ENCODE measurements at places on chromosomes 5 and 9.

GRCh38 chr9:118577121-118577520, 792.1 kb downstream of the BRINP1 start:
- no peak for DNase-seq

GRCh38 chr9:82302968-82303655, 314.5 kb downstream of the SPATA31D1 start:
- DNase-seq = no peak

DNA sequence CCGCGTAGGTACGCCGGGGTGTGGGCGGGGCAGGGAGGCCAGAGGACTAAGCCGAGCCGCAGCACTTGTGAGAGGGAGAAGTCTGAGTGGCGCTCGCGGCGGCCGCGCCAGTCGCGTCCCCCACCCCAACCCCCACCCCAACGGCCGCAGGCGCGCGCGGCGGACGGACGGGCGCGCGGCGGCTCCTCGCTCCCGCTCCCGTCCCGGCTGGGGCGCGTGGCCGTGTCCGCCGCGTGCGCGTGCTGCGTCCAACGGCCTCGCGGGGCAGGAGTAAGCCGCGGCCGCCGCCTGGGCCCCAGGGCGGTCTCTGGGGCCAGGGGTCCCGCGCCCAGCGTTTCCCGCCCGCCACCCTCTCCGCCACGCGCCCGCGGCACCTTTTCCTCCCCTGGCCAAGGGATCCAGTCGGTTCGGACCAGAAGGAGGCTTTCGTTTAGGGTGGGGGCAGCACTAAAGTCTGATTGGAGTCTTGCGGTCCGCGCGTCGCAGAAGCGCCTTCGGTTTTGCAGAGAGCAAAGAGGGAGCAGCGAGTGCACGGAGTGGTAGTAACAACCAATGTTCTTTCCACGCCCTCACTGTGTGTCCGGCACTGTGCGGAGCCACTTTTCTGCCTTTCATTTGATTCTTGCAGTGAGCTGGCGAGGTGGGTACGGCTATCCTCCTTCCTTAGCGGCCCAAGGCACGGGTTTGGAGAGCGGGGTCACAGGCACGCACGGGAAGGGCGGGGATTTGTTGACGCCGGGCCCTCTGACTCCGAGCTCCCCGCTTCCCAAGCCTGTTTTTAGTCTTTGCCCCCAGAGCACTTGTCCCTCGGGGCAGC, 483 bp downstream of the G3BP1 start:
- no peak for DNase-seq

DNA sequence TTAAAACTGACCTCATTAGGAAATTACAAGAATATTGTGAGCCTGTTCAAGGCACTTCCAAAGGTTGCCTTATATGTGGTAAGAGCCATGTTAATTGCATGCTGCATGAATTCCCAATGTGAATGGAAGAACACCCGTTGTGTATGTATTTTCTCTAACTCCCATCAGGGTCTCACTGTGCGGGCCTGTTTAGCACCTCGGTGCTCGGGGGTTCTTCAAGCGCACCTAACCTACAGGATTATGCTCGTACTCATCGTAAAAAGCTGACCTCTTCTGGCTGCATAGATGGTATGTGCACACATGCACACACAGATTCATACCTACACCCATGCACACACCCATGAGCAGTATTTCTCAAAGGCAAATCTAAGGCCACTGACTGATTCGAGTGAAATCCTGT, 66.1 kb downstream of the PPIP5K2 start:
- DNase-seq = no peak

DNA sequence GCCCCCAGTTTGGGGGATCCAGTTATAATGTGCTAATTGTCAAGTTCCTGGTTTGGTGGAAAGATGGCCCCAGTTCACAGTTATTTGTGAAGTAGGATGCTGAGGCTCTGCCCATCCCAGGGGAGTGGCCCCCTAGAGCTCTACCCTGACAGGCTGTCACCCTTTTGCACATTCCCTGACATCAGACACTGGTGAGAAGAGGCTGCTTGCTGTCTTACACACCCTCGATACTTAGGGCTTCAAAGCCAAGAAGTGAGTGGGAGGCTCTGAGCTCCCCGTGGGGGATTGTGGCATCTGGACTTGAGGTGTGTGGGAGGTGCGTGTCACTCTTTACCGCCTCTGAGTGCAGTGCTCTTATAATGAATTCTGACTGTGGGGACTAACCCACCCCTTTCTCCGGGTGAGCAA, 168.5 kb downstream of the DOCK2 start:
- no peak for DNase-seq

DNA sequence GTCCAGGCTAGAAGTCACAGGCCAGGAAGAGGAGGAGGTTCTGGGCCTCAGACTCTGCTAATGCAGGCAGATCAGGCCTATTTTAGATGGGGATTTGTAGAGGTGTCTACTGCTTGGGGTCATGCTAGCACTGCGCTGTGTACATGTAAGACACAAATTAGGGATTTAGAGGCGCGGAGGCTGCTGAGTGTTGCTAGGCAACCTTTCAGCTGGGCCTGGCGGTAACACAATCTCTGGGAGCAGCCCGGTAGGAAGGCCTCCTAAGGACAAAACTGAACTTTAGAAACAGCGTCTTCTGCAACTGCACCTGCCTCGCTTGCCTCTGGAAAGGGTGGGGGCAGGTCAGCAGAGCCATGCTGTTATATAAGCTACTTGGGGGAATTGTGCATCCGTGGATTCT, 147.9 kb downstream of the MACROH2A1 start:
- no peak for DNase-seq

DNA sequence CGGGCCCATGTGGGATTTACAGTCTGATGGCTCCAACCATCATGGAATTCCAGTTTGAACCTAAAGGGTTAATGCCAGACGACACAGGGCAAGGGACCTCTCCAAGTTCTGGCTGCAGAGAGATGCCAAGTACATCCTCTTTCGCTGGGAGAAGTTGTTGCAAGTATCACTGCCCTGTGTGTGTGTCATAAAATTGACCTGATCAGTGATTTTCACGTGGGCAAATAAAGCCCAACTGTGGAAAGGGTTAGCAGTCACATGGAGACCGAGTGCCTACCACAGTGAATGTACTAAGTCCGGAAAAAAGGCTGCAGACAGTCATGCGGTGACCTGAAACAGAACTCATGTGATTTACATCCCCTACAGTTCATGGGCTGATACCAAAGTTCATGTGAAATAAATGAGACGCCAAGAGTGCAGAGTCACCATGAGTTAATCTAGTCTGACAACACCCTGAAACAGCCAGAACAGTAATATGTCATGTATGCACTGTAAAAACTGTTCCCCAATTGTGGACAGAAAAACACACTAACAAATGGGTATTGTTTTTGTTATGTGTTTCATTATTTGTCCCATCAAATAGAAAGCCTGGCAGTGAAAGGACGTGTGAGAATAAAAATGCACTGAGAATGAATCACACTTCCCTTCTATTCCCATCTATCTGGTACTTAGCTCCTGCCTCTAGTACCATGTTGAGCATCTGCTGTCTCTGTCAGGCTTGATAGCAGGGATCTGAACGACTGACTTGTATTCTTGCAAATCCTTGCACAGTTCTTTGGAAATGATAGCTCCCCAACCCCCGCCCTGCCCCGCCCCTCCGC, 115.7 kb downstream of the SUSD1 start:
- no peak for DNase-seq

GRCh38 chr9:95003689-95004410, 277.4 kb downstream of the AOPEP start:
- DNase-seq = peak; percentile 71

- DNase-seq = peak; percentile 93
These were observed 21.9 kb upstream of the QSOX2 start for GRCh38 chr9:136267261-136268111.

DNA sequence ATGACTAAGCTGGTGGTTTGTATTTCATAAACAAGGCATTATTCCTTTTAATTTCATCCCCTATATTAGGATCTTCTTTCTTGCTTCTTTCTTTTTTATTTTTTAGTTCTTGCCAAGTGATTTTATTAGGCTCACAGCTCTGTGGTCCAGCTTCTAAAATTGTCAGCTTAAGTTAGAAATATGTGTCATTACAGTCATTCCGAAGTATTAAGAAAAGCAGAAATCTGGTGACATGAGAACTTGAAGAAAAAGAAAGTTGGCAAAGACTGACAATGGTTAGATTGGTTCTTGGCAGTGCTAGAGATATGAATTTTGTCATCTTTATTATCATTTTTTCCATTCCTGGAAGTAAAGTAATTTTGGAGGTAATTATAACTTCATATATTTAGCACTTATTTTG, 166.5 kb upstream of the PRR16 start:
- no peak for DNase-seq

DNA sequence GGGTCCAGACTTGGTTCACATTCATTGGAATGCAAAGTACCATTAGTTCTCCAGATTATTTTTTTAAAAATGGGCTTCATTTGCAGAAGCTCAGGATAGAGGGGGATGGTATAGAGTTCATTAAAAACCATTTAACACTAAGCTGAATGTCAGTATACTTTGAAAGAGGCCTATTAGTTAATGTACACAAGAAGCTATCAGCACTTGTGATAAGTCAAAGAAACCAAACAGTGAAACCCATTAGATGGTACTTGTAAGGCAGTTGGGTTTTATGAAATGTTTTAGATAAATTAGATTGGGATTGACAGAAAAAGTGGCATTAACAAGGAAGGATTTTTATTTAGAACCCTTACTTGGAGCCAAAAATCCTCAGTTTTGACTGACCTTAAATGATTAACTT, 229.2 kb upstream of the MPDZ start:
- DNase-seq = no peak

GRCh38 chr5:102623329-102624065, 124.7 kb upstream of the SLCO6A1 start:
- no peak for DNase-seq

- DNase-seq = no peak
These were observed 16.7 kb downstream of the C9orf50 start for GRCh38 chr9:129604056-129604765.

DNA sequence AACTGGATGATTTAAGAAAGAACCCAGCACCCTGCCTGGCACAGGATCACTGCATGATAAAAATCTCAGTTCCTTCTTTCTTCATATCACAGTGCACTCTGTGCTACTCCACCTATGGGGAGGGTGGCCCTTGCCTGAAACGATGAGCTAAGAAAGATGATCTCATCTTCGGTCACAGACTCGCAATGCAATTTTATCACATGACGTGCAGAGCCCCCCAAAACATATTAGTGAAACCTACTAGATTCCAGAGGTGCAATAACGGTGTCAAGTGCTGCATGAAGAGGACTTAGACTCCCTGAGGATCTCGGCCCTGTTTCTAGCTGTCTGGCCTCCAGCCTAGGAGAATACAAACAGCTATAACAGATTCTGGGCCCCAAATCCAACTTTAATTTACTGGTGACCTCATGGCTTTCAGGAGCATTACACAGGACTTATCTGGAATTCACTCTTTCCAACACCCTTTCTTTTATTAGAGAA, 104.0 kb downstream of the EBF1 start:
- DNase-seq = no peak

DNA sequence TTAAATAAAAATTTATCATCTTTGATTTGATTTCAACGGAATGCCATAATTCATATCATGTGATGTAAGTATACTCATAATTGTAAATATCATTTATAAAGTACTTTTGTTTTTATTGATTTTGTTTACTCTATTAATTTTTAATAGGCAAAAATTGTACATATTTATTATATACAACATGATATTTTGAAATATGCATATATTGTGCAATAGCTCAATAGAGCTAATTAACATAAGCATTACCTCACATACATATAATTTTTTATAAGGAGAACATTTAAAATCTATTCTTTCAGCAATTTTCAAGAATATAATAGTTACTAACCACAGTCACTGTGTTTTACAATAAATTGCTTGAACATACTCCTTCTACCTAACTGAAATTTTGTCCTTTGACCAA, 25.0 kb upstream of the CCNH start:
- no peak for DNase-seq

DNA sequence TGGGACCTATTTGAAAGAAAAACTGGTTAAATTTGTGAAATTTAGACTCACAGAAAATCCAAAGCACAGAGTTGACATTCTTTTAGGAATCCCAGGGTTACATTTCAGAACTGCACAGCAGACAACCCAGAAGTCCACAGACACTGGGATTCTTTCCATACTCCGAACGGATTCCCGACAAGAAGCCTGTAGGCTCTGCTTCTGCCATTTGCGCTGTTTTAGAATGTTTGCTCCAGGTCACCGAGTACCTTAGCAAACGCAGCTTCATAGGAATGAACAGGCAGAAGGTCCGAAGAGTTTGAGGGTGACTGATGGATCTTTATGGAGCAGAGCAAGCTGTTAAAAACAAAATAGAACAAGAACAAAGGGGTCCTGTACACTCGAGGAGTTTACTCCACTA, 84.5 kb upstream of the NFIB start:
- DNase-seq = no peak

DNA sequence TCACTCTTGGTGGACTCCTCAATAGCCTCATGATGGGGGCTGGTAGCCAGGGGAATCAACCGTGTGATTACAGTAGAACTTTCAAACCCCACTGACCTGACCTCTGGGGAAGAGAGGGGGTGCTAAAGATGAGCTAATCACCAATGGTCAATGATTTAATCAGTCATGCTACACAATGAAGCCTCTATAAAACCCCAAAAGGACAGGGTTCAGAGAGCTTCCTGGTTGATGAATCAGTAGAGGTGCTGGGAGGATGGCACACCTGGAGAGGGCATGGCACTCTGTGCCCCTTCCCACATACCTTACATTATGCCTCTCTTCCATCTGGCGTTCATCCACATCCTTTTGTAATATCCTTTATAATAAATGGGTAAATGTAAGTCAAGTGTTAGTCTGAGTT, 8.9 kb upstream of the SH3TC2 start:
- no peak for DNase-seq

Data from Right ventricle myocardium inferior (tissue), 1 donor.